Activated T-cell treated with anti-CD3 and anti-CD28 coated beads, Interleukin-2, amount 50 U/mL, for 72 hours (primary cell): ENCODE measurements at places on chromosomes 11 and 22.
A peak's percentile ranks its signal among the peaks of the same experiment; 100 is the strongest.

DNA sequence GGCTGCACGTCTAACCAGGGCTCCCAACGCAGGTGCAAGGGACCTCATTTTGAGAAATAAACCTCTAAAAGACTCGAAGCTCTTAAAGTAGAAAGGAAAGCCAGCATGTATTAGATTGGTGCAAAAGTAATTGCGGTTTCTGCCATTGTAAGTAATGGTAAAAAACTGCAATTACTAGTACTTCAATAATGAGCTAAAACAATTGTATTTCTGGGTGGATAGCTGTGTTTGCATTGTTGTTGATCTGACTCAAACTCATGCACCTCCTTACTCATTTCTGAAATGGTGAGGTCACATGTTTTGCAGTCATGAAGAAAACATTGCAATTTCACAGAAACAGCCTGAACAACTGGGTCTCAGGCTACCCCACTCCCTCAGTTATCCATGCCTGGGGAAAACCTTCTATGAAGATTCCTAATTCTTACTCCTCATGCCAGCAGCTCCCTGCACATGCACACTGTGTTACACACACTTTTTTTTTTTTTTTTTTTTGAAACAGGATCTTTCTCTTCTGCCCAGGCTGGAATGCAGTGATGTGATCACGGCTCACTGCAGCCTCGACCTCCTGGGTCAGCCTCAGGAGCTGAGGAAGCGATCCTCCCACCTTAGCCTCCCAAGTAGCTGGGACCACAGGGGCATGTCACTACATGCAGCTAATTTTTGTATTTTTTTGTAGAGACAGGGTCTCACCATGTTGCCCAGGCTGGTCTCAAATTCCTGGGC, 24.6 kb downstream of the VWCE start:
- peak; percentile 23 for DNase-seq

GRCh38 chr11:6719576-6719975, 36.4 kb upstream of the MRPL17 start:
- no peak for DNase-seq

GRCh38 chr11:111059726-111060125, 185.8 kb upstream of the POU2AF2 start:
- no peak for DNase-seq

- no peak for DNase-seq
These were observed 652.6 kb downstream of the METTL15 start for GRCh38 chr11:28760676-28761390.

DNA sequence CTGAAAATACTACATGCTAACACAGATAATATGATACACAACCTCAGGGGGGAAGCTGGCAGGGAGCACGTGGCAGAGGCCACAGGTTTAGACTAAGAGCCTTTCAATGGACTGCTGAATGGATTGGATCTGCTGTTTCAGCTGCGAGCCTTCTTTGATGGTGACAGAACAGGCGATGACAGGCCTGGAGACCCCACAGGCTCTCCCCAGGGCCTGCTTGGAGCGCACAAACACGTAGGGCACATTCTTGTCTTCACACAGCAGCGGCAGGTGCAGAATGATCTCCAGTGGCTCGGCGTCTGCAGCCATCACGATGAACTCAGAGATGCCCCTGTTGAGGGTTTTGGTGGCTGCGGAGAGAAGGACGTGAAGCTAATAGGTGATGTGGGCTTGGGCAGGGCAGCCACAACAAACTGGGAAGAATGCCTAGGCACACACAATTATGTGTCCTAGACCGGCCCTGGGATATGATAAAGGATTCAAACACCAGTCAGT, 13.8 kb downstream of the SNU13 start:
- no peak for DNase-seq

- no peak for DNase-seq
These were observed 52.2 kb upstream of the PAX6 start for GRCh38 chr11:31863170-31863832.

- no peak for DNase-seq
These were observed 483.0 kb downstream of the BRD1 start for GRCh38 chr22:49344656-49345055.

DNA sequence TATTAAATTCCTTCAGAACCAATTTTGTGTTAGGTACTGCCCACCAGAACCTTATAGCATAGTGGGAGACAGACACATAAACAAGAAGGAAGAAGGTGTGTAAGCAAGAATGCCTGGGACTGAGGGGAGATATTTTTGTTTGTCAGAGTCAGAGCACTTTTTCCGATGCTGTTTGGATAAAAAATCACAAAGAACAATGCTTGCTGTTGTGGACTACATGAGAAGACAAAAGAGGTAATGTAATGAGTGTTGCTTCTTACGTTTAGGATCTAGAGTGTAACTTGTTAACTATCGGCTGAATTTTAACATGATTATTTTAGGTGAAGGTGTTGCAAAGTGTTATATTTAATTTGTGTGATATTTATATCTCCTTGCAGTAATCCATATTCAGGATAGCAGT, 84.9 kb downstream of the ATM start:
- DNase-seq = no peak

DNA sequence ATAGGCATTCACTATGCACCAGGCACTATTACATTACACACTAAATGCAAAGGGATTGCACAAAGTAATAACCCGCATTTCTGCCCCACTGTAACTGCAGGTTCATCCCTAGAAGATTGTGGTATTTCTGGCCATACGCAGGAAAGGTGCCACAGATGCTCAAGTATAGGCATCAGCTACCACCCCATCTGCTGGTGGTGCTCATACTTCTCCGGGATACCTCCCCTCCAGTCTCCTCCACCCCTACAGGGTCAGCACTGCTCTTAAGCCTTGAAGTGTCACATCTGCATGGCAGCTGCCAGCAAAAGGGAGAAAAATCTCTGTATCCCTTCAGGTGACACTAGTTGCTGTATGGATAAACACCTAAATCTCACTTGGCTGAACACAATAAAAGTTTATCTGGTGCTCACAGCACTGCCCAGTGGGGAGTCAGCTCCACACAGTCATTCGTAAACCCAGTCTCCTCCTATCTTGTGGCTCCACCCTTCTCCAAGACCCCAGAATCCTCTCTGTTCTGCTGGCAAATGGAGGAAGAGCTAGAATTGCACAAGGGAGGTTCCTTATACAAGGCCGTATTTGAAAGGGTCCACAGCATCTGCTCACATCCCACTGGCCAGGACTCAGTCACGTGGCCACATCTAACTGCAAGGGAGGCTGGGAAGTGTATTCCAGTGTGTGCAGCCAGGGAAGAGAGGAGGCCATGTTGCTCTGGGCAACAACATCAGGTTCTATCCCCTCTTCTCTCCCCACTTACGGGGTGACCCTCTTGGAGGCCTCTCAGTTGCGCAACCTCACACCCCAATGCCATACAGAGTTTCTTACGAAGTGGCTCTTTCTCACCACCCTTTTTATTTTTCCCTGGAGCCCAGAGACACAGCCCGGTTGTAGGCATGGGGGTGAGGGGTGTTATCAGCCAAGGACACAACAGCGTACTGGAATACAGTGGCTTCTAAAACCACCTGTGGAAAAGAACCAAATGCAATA, 114.7 kb downstream of the BUD13 start:
- no peak for DNase-seq

GRCh38 chr22:36807627-36808026, 9.2 kb downstream of the PVALB start:
- no peak for DNase-seq

DNA sequence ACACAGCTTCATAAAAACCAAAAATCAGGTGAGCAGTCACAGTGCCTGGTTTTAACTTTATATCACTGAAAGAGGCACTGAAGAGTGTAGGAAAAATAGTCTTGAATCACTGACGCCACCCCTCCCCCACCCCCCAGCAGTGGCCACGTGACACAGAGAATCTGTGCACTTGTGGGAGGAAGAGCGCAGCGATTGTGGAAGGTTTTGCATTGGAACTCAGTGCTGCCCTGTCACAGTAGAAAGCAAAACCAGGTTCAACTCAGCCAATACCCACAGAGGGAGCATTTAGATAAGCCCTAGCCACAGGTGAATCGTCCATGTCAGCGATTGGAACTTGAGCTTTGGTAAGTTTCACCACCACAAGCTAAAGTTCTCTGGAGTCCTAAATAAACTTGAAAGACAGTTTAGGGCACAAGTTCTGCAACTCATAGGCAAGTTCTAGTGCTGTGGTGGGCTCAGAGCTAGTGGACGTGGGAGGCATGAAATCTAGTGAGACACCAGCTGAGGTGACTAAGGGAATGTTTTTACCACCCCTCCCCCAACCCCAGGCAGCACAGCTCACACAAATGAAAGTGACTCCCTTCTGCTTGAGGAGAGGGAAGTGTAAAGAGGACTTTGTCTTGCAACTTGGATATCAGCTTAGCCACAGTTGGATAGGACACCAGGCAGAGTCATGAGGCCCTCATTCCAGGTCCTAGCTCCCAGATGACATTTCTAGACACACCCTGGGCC, 13.3 kb downstream of the OR52B2 start:
- DNase-seq = no peak

GRCh38 chr11:134987223-134987768, 575.3 kb upstream of the B3GAT1 start:
- DNase-seq = no peak

DNA sequence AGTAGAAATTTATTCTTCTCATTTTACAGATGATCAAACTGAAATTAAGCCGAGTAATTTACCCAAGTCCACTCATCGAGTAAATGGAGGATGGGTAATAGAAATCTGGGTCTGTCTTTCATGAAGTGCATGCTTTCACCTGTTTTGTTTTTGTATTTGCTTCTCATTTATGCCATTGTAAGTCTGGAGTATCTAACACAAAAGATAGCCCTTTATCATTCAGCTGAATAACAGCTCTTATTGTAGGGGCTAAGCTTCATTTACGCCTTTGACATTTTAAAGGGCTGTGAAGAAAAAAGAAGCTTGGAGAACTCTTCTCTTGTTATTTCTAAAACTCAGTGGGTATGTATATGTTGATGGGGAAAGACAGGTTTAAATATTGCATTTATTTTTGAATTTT, 1196.2 kb upstream of the TENM4 start:
- DNase-seq = no peak

DNA sequence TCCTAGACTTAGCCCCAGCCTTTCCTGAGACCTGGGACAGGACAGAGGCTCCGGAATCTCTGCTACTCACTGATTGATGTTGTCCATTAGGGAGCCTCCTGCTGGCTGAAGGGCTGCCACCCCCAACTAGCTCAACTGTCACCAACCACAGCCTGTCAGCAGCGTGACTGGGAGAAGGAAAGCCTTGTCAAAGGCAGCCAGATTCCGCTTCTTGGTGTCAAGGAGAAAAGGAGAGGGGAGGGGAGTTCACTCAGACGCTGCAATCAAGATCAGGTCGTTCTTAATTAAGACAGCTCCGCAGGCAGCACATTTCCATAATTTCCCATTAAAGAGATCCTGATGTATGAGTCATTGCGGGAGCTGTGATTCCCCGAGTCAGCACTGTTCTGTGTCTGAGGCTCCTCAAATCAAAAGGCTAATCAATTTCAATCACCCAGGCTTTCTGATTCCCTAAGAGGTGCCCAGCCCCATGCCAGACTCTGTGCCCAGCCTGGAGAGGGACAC, 152.8 kb upstream of the ZBED5 start:
- no peak for DNase-seq

DNA sequence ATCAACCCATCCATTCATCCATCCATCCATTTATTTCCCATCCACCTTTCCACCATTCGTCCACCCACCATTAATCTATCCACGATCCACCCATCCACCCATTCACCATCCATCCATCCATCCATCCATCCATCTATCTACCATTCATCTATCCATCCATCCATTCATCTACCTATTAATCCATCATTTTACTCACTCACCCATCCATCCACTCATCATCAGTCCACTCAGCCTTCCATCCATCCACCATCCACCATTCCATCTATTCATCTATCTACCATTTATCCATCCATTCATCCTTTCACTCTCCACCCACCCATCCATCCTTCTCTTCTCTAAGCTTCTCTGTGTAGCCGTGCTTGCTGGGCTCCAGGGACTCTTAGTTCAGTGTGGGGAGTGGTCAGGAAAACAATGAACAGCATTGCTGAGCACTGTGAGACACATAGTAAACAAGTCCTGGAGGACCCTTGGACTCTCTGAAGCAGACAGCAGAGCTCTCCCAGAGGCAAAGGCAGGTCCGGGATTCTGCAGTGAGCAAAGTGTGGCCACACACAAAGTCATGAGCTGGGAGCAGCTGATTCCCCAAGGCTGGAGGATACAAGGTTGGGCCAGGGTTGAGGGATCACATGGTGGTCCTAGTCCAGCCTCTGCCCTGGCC, 642.2 kb downstream of the BRD1 start:
- no peak for DNase-seq

DNA sequence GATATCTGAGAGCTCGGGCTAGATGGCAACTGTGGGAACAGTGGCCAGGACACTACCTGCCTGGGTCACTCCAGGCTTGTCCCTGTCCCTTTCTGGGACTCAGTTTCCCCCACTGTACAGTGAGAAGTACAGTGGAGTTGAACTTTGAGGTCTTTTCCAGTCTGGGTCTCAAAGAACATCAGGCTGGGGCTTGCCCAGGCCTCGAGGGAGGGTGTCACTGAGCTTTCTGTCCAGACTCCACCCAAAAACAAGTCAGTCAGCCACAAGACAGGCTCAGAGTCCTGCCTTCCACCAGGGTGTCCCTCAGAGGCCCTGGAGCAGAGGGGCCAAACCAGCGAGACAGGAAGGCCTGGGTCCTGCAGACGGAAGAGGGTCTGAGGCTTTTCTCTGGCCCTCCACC, 2.0 kb upstream of the PLA2G3 start:
- no peak for DNase-seq

- no peak for DNase-seq
These were observed 13.3 kb downstream of the TTC38 start for GRCh38 chr22:46280999-46281623.

GRCh38 chr11:106076171-106076918, 802 bp downstream of the KBTBD3 start:
- peak; percentile 7 for DNase-seq

DNA sequence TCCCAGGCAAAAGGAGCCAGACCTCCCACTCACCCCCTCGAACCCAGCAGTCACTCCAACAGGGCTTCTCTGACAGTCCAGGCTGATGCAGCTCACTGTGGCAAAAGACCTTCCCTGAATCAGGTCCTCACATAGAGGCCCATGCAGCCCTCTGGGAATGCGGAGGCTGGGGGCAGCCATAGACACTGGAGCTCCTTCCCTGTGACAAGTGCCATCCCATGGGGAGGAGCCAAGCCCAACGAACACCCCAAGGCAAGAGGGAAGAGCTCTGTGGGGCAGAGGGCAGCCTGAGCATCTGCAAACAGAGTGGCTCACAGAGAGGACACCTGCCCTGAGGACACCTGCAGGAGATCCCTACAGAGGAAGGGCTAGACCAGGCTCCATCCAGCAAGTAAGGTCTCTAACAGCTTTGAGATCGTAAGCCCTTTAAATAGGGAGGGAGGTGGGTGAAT, at the start of gene LINC01488:
LINC01488 (plus strand) TSS at position 271 of the 452 bp plus-strand sequence.
- DNase-seq = no peak

DNA sequence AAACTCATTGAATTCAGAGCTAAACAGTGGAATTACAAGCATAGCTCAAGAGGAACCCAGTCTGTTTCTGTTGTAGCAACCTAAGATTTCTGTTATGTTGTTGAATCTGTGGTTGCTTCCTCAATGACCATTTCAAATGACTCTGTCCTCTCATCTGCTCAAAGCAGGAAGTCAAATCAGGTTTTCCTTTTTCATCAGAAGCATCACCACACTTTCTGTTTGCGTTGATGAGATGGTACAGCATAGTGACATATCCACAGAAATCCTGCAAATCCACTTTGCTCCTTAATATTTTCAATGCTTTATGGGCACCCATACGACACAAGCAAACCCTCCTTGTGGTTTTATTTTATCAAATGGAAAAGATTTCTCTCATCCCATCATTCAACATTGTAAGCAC, 12.6 kb upstream of the UCP2 start:
- DNase-seq = no peak
